Activated T-cell treated with anti-CD3 and anti-CD28 coated beads for 1 hour (primary cell): ENCODE measurements at places on chromosomes 4 and X.

- DNase-seq, result no peak
Measured at GRCh38 chr4:68732653-68733466, 62.4 kb upstream of the UGT2B15 start.

GRCh38 chr4:165418073-165418472 is 39.3 kb downstream of the CPE start:
- no peak for DNase-seq

- no peak for DNase-seq
Measured at GRCh38 chr4:152850377-152850776, 70.6 kb downstream of the ARFIP1 start.

DNA sequence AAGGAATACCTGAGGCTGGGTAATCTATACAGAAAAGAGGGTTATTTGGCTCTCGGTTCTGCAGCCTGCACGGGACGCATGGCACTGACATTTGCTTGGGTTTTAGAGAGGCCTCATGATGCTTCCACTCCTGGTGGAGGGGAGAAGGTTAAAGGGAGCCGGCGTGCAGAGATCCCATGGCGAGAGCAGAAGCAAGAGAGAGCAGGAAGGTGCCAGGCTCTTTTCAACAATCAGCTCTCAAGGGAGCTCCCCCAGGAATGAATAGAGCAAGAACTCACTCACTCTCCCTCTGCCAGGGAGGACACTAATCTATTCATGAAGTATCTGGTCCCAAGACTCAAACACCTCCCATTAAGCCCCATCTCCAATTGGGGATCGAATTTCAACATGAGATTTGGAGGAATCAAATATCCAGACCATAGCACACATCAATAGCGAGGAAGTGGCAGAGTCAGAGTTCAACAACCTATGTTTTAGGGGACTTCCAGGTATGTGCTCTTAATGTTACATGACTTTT is 109.8 kb downstream of the SORBS2 start:
- DNase-seq, result no peak

- DNase-seq, result peak; percentile 42
Measured at GRCh38 chrX:13506574-13506973, 62.8 kb upstream of the EGFL6 start.

DNA sequence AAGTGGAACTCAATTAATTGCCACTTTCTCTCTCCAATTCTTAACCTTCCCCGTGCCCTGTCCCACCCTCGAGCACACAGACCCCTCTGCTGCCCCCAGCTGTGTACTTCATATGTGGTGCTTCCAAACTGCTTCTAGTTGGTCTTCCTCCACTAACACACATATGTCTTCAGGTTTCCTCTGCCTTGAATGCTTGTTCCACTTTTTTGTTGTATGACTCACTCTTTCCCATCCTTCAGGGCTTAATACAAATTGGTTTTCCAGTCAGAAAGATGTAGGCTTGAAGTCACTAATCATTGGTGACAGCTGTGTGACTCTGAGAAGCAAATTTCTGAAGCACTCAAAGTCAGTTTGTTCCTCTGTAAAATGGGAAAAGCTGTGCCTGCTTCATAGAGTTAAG is 30.6 kb downstream of the TRIM2 start:
- no peak for DNase-seq

GRCh38 chrX:39965051-39965573 is 132.6 kb downstream of the BCOR start:
- DNase-seq, result no peak

GRCh38 chrX:43551590-43551989 is 104.5 kb upstream of the MAOA start:
- no peak for DNase-seq

DNA sequence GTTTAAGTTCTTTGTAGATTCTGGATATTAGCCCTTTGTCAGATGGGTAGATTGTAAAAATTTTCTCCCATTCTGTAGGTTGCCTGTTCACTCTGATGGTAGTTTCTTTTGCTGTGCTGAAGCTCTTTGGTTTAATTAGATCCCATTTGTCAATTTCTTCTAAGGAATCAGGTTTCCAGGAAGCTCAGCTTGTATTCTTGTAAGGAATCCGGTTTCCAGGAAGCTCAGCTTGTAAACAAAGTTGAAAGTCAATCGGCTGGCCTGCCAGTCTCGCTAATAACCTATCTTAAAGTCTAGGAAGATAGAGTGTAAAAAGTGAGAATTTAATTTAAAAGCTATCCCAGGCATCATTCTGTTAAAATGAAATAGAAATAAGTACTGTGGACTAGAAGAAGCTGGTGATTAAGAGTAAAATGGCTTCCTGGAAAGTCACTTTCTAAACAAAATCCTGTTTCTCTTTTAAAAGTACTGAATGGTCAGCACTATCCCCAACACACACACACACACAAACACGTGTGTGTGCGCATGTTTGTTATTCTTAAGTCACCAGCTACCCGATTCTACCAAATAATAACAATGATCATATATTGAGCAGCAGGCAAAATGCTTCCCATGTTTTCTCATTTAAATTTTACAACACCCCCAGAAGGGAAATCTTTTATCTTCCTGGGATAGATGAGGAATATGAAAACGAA is 171.7 kb downstream of the PAPSS1 start:
- no peak for DNase-seq

- no peak for DNase-seq
Measured at GRCh38 chr4:176435901-176436292, 116.1 kb downstream of the SPCS3 start.

DNA sequence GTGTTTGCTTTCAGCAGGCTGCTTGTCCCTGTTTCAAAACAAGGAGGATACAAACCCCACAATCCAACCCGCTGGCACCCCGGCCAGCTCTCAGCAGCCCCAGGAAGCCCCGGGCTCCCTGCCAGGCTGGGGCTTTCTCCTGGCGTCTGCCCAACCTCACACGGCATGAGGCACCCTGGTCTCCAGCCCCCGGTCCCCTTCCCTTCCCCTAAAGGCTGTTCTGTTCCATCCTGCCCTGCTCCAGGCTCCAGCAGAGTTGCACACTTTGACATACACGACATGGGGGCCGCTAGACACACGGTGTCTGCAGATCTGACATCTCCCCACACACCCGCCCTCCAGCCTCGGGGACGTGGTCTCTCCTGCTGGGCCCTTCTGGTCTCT is 107.7 kb upstream of the ADRA2C start:
- no peak for DNase-seq

- no peak for DNase-seq
Measured at GRCh38 chrX:19332983-19333382, 10.7 kb upstream of the PDHA1 start.

DNA sequence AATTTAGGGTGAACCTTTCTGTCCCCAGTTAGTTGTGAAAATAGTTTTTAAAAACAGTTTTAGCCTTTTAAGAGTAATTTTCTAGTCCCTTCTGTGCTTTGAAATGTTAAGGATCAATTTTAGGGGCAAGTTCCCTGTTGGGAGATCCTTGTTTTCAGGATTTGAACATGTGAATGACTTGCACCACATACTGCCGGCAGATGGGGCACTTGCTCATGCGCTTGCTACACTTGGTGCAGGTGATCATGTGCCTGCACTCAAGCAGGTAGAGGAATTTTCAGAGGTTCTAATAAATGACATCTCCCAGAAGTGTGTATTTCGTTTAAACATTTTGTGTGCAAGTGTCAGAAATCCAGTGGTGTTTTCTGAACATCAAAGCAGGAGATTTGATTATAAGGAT is 195.9 kb downstream of the CHM start:
- DNase-seq, result no peak

DNA sequence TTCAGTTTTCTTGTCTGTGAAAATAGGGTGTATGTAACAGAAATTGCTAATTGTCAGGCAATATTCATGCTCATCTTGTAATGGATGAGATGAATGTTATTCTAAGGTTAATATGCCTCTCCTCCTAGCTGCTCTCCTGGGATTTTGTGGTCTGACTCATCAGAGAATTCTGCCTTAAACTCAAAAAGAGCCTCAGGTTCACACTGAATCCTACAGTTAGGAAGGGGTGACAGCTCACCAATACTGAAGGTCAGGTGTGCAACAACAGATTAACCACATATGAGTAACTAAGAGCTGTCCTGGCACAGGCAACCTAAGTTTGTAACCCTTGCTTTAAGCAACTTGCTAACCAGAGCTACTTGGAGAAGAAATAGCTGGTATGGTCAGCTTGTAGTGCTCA is 197.7 kb downstream of the SPATA18 start:
- DNase-seq, result no peak

DNA sequence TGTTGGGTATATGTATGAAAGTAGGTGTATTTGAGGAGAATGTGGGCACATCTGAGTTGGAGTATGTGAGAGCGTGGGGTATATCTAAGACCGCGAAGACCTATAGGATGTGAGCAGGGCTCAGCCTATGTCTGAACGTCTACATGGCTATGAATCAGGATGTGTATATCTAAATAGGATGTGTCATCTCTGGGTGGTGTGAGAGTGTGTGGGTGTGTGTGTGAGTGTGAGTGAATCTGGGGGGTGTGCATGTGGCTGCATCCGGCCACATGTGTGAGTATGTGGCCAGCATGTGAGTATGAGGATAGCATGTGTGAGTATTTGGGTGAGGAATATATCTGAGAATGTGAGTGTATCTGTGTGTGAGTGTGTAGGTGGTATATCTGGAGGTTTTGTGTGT is 7.7 kb downstream of the GPR173 start:
- DNase-seq, result no peak

GRCh38 chr4:95830651-95831050 is 9.2 kb upstream of the PDHA2 start:
- no peak for DNase-seq
